ENCODE measurements at places on chromosomes 4 and X.

GRCh38 chr4:10579648-10580047, 104.9 kb downstream of the CLNK start:
- peaks cover 12% of the 10 kb centered on the region for H3K27me3 ChIP-seq
- H3K4me3 ChIP-seq: no peak overlapping the region
- no peaks in the 10 kb centered on the region for H3K36me3 ChIP-seq
- H3K27ac ChIP-seq: no peak overlapping the region
- peaks cover 17% of the 10 kb centered on the region for H3K4me1 ChIP-seq
- DNase-seq: no peak

GRCh38 chrX:1928805-1929204, 313.9 kb downstream of the ASMT start:
- H3K4me1 ChIP-seq: peaks cover 6% of the 10 kb centered on the region
- H3K27me3 ChIP-seq: peaks cover 29% of the 10 kb centered on the region
- peaks cover 2% of the 10 kb centered on the region for H3K36me3 ChIP-seq
- H3K4me3 ChIP-seq: no peak overlapping the region
- H3K27ac ChIP-seq: no peak overlapping the region

- H3K27me3 ChIP-seq: peaks cover 7% of the 10 kb centered on the region
- no peak overlapping the region for H3K4me3 ChIP-seq
- no peak for DNase-seq
- no peaks in the 10 kb centered on the region for H3K36me3 ChIP-seq
- H3K4me1 ChIP-seq: no peaks in the 10 kb centered on the region
Measured at GRCh38 chr4:5931526-5931925, 38.6 kb upstream of the CRMP1 start.

- DNase-seq: no peak
- H3K4me1 ChIP-seq: no peaks in the 10 kb centered on the region
- H3K27ac ChIP-seq: no peak overlapping the region
- H3K36me3 ChIP-seq: no peaks in the 10 kb centered on the region
Measured at GRCh38 chr4:106907216-106907615, 128.9 kb downstream of the DKK2 start.

DNA sequence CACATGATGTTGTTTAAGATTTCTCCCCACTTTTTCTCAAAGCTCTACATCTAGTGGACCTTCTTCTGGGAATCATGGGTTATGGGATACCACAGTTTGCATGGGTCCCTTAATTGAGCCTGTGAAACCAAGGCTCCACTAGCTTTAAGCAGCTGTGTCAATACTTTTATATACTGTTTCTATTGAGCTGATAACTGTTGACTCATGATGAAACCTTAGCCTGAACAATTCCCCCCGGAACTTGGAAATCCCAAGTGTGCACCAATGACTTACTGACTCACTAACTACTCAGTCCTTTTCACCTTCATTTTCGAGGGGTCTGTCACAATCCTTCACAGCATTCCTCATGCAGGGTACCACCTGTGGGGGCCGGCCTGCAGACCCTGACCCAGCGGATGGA, 12.7 kb upstream of the SPIN4 start:
- peaks cover 8% of the 10 kb centered on the region for H3K4me1 ChIP-seq
- no peak overlapping the region for H3K4me3 ChIP-seq
- H3K27me3 ChIP-seq: no peaks in the 10 kb centered on the region
- H3K27ac ChIP-seq: no peak overlapping the region
- DNase-seq: no peak

DNA sequence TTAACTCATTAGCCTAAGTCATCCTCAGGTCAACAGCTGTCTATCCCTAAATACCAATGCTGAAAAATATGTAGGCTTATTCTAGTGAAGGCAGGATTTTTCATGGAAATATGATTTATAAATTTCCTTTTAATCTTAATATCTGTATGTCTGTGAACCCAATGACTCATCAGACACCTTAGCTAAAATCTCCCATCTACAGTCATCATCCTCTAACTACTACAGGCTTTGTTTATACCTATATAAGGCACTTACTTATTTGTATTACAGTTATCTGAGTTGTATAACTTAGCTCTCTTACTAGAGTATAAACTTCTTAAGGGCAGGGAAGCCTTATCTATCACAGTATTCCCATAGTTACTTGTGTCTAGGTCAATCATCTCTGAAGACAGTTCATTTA, 24.2 kb downstream of the AMMECR1 start:
- peaks cover 11% of the 10 kb centered on the region for H3K4me1 ChIP-seq
- no peak overlapping the region for H3K4me3 ChIP-seq
- H3K27ac ChIP-seq: no peak overlapping the region
- DNase-seq: no peak
- no peaks in the 10 kb centered on the region for H3K27me3 ChIP-seq
